Osteoblast (primary cell): ENCODE measurements at places on chromosomes 2 and 18. TPM values are rescaled to one million over a fixed set of nuclear protein-coding genes. Genes with fewer than 3 reads are reported as not detected.

- no peak for DNase-seq
These were observed 45.6 kb downstream of the RAB27B start for GRCh38 chr18:54873884-54874255.

DNA sequence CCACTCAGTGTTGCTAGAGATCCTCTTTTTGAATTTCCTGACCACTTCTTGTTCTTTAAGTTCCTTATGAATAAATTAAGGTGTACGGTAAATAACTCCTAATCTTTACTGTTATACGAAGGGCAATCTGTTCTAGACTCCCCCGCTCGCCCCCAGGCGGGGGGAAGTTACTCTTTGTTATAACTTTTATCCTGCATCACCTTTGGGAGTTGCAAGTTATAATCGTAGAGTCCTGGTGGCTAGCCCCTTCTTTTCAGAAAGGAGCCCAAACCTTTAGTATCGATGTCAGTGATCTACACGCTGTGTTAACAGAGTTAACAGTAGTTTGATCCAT, 652 bp downstream of the GCA start:
- no peak for DNase-seq

Gene GKN1
- 0.29 TPM in 1 of 2 replicates, not detected in the other for total RNA-seq

DNA sequence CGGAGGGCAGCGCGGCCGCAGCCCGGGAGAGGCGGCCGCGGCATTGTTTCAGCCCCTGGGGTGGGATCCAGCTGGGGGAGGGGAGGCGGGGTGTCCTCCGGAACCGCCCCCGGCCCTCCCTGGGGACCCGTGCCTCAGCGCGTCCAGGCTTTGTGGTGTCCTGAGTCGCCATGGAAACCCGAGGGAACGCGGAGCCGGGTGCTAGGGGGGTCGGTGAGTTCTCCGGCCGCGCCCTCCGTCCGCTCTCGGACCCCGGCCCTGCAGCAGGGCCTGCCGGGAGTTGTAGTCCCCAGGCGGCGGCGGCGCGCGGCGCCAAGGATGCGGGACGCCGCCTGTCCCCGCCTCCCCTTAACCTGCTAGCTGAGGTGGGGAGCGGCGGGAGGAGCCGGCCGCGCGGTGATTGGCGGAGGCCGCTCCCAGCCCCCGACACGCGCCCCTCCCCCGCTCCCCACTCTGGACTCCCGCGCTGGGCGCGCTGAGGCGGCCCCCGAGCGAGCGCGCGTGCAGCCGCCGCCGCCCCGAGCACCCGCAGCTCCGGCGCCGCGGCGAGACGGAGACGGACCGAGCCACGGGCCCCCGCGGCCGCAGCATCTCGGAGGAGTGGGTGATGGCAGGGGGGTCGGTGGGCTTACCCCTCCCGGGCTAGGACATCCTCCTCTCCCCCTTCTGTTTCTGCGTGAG, at the start of gene DPYSL5:
TSS of gene DPYSL5 (plus strand) at position 478 of the 681 bp plus-strand sequence. CDS start 50,368 bp downstream, outside the sequence.
- DNase-seq: peak; percentile 77

- peak; percentile 69 for DNase-seq
These were observed 130.9 kb downstream of the GLI2 start for GRCh38 chr2:120866483-120867140.
